Muscle of leg (tissue), 16 donors: ENCODE measurements at places on chromosomes 7 and 10. TPM values are rescaled to one million over a fixed set of nuclear protein-coding genes. Genes with fewer than 3 reads are reported as not detected.

- no peaks in the 10 kb centered on the region for H3K27me3 ChIP-seq
- H3K4me1 ChIP-seq: peaks cover 8% of the 10 kb centered on the region
- no peaks in the 10 kb centered on the region for H3K36me3 ChIP-seq
- DNase-seq: no peak
These were observed 52.7 kb upstream of the FOXK1 start for GRCh38 chr7:4629287-4629895.

- no peak overlapping the region for H3K4me3 ChIP-seq
- H3K36me3 ChIP-seq: no peaks in the 10 kb centered on the region
- DNase-seq: no peak
- H3K4me1 ChIP-seq: peaks cover 41% of the 10 kb centered on the region
These were observed 47.9 kb downstream of the PWWP2B start for GRCh38 chr10:132444877-132445351.

DGKI gene
- 1.4 TPM for total RNA-seq

DNA sequence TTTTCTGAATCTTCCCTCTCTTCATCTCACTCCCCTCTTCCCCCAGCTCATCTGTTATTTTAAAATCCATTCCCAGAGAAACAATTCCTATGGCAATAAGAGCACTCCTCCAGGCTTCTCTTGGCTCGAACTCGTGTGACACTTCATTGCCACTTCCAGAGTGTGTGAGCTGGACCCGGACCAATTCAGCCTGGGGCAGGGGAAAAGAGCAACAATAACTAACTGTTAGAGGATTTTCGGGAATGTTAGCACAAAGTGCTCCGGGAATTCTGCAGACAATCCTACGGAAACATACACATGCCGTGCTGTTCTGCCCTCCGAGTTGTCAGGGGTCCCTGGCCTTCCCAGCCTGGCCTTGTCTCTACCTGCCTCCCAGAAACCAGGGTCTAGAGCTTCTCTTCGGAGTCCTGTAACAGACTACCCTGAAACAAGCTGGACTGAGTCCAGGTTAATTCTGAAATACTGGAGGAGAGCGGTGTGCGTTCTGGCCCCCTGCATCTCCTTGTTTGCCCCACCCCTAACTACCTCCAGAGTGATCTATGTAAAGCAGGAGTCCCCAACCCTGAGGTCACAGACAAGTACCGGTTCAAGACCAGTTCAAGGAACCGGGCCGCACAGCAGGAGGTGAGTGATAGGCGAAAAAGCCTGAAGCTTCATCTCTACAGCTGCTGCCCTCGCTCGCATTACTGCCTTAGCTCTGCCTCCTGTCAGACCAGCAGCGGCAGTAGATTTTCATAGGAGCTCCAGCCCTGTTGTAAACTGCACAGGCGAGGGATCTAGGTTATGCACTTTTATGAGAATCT lies 11.3 kb downstream of the COL26A1 start:
- H3K27me3 ChIP-seq: peaks cover 4% of the 10 kb centered on the region
- H3K4me3 ChIP-seq: no peak overlapping the region
- peak overlapping the region; percentile 38 for H3K27ac ChIP-seq
- peaks cover 26% of the 10 kb centered on the region for H3K4me1 ChIP-seq
- peak; percentile 57 for DNase-seq
- no peaks in the 10 kb centered on the region for H3K36me3 ChIP-seq

GRCh38 chr10:78470267-78471103 lies 436.8 kb downstream of the RPS24 start:
- H3K36me3 ChIP-seq: no peaks in the 10 kb centered on the region
- no peaks in the 10 kb centered on the region for H3K27me3 ChIP-seq
- H3K4me3 ChIP-seq: no peak overlapping the region
- H3K27ac ChIP-seq: no peak overlapping the region

DNA sequence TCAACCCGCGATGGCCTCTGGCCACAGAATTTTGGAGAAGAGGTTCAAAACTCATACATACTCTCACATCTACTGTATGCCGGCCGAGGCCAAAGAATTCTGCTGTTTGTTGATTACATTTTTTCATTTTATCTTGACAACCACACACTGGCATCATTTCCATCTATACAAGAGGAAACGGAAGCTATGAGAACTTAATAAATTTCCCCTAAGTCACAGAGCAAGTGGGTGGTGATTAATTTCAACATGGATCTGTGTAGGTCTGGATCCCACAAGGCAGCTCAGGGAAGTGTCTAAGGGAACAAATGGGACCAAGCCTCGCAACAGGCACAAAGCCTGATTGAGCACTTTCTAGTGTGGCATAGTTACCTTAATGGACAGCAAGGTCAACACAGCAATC lies 18.0 kb downstream of the ELMO1 start:
- peaks cover 4% of the 10 kb centered on the region for H3K4me1 ChIP-seq
- no peaks in the 10 kb centered on the region for H3K27me3 ChIP-seq
- DNase-seq: no peak
- no peak overlapping the region for H3K4me3 ChIP-seq

DNA sequence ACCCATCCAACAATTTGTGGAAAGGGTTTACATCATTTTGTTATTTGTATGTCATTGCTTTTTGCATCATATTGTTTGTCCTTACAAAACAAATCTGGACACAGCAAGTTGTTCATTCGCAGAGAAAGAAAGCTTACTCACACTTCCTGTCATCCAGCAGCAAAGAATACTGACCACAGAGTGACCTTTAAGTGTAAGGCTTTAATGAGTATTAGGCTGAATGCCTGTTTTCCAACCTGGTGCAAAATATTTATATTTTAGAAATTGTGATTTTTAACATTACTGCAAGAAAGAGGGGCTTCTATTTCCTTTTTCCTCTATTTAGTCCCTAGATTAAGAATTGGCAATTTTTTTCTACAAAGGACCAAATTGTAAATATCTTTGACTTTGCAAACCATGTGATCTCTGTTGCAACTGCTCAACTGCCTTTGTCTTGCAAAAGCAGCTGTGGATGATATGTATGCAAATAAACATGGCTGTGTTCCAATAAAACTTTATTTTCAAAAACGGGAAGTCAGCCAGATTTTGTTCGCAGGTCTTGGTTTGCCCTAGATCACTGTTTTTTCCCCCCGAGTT lies 27.8 kb upstream of the ITGB1 start:
- H3K4me3 ChIP-seq: no peak overlapping the region
- DNase-seq: peak; percentile 55
- H3K27ac ChIP-seq: peak overlapping the region; percentile 79
- no peaks in the 10 kb centered on the region for H3K36me3 ChIP-seq

DNA sequence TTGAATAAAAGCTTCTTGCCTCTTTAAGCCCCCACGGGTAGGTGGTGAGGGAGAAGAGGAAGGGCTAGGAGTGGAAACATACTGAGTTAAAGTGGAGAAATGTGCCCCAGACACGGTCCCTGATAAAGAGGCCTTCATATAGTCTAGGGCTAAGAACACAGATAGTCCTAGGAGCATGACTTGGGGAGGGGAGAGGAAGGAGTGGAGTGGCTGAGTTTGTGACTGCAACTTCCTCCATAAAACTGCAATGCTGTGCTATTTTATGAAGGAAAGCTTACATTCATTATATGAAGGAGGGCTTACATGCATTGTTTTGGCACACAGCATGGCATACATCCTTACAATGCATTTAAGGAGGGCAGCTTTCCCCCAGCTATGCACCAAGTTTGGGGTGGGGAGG lies 1129.4 kb upstream of the LRRTM3 start:
- H3K36me3 ChIP-seq: no peaks in the 10 kb centered on the region
- no peak for DNase-seq
- no peaks in the 10 kb centered on the region for H3K4me1 ChIP-seq
- H3K4me3 ChIP-seq: no peak overlapping the region
- no peak overlapping the region for H3K27ac ChIP-seq
- H3K27me3 ChIP-seq: no peaks in the 10 kb centered on the region

- no peaks in the 10 kb centered on the region for H3K36me3 ChIP-seq
- H3K27me3 ChIP-seq: peaks cover 3% of the 10 kb centered on the region
- H3K4me1 ChIP-seq: no peaks in the 10 kb centered on the region
- no peak for DNase-seq
- no peak overlapping the region for H3K4me3 ChIP-seq
- no peak overlapping the region for H3K27ac ChIP-seq
These were observed 27.2 kb upstream of the PLEKHA1 start for GRCh38 chr10:122347170-122347841.

CACNA2D1 gene
- total RNA-seq: 73.7 TPM

- H3K27me3 ChIP-seq: no peaks in the 10 kb centered on the region
- H3K4me3 ChIP-seq: no peak overlapping the region
- peaks cover 56% of the 10 kb centered on the region for H3K36me3 ChIP-seq
- DNase-seq: peak; percentile 92
- H3K27ac ChIP-seq: peak overlapping the region; percentile 60
These were observed 95.8 kb downstream of the CLEC2L start for GRCh38 chr7:139619367-139619657.

DNA sequence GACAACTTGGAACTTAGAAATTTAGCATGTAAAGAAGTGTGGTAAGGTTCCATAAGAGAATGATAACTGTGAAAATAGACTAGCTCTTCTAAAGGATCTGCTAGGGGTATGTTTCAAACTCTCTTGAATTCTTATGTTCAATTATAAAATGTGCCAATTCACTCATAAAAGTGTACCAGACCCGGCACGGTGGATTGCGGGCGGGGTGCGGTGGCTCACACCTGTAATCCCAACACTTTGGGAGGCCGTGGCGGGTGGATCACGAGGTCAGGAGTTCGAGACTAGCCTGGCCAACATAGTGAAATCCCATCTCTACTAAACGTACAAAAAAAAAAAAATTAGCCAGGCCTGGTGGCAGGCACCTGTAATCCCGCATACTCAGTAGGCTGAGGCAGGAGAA lies 105.4 kb upstream of the CAV2 start:
- H3K27ac ChIP-seq: peak overlapping the region; percentile 25
- H3K27me3 ChIP-seq: no peaks in the 10 kb centered on the region
- no peaks in the 10 kb centered on the region for H3K4me1 ChIP-seq
- no peak for DNase-seq
- H3K36me3 ChIP-seq: no peaks in the 10 kb centered on the region

SLC13A4 gene
- 0.09 TPM for total RNA-seq

GRCh38 chr10:116673866-116674265 lies 53.1 kb downstream of the PNLIPRP2 start:
- no peak overlapping the region for H3K4me3 ChIP-seq
- peaks cover 6% of the 10 kb centered on the region for H3K27me3 ChIP-seq
- no peak overlapping the region for H3K27ac ChIP-seq

GRCh38 chr7:10723832-10724231 lies 249.8 kb upstream of the PHF14 start:
- H3K27me3 ChIP-seq: no peaks in the 10 kb centered on the region
- no peaks in the 10 kb centered on the region for H3K4me1 ChIP-seq
- DNase-seq: no peak
- H3K36me3 ChIP-seq: no peaks in the 10 kb centered on the region
- no peak overlapping the region for H3K4me3 ChIP-seq

SPAM1 gene
- total RNA-seq: not detected

DNA sequence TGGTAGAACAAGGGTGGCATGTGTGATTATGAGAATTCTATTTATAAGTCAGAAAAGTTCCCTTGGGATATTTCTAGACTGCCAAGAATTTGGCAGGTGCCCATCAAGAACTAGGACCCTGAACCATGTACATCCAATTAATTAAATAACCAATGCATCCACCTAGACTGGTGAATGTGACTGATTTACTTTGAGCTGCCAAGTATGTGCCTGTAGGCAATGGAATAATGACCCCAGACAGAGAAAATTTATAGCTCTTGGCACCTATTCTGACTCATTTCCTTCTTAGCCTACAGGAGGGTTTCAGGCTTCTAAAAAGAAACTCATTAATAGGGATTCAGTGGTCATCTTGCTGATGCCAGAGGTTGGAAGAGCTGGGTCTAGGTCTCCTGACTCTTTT lies 54.9 kb downstream of the KCNH2 start:
- H3K27me3 ChIP-seq: peaks cover 4% of the 10 kb centered on the region
- no peak overlapping the region for H3K4me3 ChIP-seq
- H3K36me3 ChIP-seq: no peaks in the 10 kb centered on the region
- no peak overlapping the region for H3K27ac ChIP-seq
